EH (cell line): ENCODE measurements at places on chromosomes 4 and X.

DNA sequence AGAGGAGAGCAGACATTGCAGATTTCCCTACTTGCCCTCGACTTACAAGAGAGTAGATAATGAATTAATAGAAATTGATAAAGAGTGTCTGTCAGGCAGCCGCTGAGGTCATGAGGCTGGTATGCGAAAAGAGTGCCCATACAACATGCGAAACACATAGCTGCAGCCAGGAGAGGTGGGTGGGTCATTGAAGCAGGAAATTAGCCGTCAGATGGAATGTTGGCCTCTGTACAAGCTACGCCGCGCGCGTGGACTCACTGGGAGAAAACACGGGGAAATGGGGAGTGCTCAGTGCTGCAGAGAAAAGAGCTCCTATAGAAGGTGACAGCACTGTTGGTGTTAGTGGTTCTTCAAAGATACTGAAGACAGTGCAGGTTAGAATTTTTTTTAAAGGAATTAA is 125.1 kb downstream of the RAPGEF2 start:
- DNase-seq: peak; percentile 94

DNA sequence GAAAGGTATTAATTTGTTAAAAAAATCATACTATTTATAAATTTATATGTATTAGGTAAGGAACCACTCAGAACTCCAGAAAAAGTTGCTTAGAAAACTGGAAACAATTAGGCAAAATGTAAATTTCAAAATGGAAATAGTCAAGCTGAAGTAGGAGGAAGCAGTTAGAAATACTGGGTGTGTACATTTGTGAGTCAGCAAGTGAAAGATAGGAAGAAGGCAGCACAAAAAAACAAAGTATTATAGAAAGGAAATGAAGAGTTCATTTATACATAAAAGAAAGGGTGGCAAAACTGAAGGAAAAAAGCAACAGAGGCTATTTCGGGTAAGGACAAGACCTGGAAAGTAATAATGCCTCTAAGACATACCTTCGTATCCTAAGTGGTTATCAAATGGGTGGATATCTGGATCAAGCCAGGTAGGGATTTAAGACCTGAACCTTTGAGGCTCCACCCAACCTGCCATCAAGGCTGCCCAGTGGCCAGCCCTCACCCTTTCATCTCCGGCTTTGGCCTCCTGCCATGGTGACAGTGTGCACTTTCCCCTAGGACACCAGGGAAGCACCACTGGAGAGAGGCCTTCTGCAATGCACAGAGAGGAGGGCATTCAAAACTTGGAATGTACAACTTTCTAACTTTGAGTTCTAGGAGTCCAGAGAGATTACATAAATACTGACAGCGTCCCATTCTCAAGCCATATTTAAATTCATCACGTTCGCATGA is at the start of gene LRRC66:
LRRC66 (minus strand) TSS at position 428 of the 722 bp plus-strand sequence. CDS start 2,750 bp downstream, outside the sequence.
- DNase-seq: no peak

DNA sequence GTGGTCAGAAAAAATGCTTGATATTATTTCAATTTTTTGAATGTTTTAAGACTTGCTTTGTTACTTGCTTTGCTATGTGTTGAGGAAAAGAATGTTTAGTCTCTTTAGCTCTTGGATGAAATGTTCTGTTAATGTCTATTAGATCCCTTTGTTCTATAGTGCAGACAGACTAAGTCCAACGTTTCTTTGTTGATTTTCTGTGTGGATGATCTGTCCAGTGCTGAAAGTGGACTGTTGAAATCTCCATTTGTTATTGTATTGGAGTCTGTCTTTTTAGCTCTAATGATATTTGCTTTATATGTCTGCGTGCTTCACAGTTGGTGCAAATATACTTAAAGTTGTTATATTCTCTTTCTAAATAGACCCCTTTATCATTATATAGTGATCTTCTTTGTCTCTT is 220.6 kb downstream of the GUCY2F start:
- no peak for DNase-seq

GRCh38 chr4:15875663-15876460 is 62.7 kb downstream of the FGFBP1 start:
- DNase-seq: no peak

- peak; percentile 35 for DNase-seq
Measured at GRCh38 chr4:99572527-99573240, 1.9 kb upstream of the MTTP start.

DNA sequence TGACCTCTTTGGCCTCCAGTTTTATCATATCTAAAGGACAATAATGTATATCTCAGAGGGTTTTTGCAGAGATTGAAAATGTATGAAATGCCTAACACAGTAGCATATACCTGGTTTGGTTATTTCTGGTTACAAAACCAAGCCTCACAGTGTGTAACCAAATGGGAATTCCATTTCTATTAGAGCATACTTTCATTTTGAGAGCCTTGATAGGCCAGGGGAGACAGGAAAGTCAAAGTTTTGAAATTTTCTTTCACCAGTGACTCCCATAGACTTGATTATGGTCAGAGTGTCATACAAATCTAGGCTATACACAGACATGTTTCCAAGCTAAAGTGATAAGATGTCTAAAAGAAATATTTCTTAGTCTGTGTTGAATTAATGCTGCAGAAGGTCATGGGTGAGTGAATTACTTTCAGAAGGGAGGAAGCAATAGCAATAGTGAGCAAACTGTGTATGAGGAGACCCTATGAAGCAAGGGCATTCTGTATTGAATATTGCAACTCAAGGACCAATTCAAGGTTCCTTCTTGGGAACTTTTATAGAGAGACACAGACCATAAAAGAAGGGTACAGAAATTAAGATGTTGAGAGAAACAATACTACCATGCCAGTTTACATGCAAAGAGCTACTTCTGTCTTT is 151.1 kb downstream of the PDE5A start:
- DNase-seq: no peak

GRCh38 chr4:151418856-151419255 is 9.9 kb downstream of the FHIP1A start:
- DNase-seq: no peak

- DNase-seq: peak; percentile 18
Measured at GRCh38 chrX:151801980-151802379, 67.4 kb downstream of the CNGA2 start.

GRCh38 chr4:13524504-13525243 is 19.6 kb downstream of the NKX3-2 start:
- DNase-seq: peak; percentile 54

GRCh38 chrX:111507933-111508332 is 3.5 kb upstream of the SERTM2 start:
- no peak for DNase-seq

GRCh38 chrX:81110286-81110685 is 91.4 kb downstream of the HMGN5 start:
- DNase-seq: no peak

DNA sequence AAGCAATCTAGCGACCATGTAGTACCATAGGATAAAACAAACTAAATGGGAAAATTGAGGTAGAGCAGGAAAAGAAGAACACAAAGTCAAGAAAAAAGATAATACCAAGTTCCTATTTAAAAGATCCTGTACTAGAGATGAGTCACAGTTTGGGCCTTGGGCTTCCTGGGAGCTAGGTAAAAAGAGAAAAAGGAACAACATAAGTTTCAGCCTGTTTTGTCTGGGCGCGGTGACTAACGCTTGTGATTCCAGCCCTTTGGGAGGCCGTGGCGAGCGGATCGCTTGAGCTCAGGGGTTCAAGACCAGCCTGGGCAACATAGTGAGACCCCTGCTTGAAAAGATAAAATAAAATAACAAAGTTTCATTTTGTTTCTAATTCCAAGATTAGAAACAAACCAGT is 14.0 kb upstream of the TMEM156 start:
- peak; percentile 27 for DNase-seq

GRCh38 chr4:109733728-109734127 is 3.9 kb upstream of the PLA2G12A start:
- no peak for DNase-seq

- DNase-seq: no peak
Measured at GRCh38 chr4:6663596-6664393, 23.3 kb downstream of the MRFAP1 start.

- no peak for DNase-seq
Measured at GRCh38 chr4:22435652-22436051, 80.2 kb downstream of the ADGRA3 start.

GRCh38 chr4:114149-114548 is 10.2 kb upstream of the ZNF718 start:
- no peak for DNase-seq

- peak; percentile 97 for DNase-seq
Measured at GRCh38 chr4:147546349-147546748, 65.5 kb downstream of the EDNRA start.

DNA sequence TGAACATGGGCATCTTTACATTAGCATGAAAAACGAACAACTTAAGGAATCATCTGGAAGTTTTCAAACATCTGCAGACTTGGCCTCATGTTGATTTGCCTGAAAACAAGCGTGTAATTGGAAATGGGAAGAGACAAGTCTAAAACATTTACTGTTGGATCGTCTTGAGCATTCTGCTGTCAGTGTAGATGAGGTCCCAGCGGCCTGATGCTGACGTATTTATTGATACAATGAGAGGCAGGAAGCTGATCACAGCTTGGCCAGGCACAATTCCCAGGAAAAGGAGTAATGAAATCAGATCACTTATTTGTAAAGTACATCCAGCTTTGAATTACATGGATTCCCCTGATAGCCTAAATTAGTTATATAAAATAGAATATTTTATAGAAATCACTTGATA is 210.6 kb downstream of the CLCN4 start:
- no peak for DNase-seq

DNA sequence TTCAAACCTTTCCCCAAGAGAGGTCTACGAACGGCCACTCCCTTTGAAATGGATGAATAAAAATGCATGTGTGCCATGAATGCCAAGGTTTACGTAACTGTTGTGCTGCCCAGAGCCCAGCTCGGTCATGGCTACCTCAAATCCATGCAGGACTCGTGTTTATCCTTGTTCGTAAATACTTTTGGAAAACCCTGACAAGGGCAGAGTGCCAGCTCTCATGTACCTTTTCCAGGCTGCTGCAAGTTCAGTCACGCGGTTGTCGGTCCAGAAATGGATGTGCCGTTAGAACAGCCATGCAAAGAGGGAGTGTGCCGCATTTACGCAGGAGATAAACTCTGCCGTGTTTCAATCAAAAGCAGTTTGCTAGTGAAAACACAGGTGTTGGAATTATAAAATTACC is 123.4 kb downstream of the AMELX start:
- no peak for DNase-seq

- DNase-seq: no peak
Measured at GRCh38 chr4:142698552-142698951, 147.5 kb downstream of the INPP4B start.

GRCh38 chr4:147477439-147477838 is 3.5 kb upstream of the EDNRA start:
- DNase-seq: no peak

GRCh38 chr4:185958094-185958747 is 110.7 kb upstream of the TLR3 start:
- DNase-seq: no peak

DNA sequence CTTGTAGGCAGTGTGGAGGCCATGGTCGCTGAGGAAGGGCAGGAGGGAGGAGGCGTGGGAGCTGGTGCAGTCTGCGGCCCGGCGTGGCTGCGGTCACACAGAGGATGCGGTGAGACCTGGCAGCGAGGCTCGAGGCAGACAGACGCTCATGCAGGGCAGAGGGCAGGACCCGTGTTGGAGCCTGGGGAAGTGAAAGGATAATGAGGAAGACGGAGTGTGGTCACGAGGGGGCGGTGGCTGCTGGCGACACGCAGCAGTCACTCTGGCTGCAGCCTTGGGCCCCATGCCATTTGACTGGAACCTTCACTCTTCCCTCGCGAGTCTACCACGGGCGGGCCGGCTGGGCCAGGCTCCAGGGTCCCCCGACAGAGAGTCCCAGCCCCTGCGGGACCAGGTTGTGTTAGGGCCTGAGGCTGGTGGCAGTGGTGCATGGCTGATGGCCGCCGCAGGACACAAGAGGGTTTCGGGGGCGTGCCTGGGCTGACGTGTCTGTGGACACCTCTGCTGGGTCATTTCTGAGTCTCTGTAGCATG is 68.8 kb upstream of the HGFAC start:
- DNase-seq: no peak

DNA sequence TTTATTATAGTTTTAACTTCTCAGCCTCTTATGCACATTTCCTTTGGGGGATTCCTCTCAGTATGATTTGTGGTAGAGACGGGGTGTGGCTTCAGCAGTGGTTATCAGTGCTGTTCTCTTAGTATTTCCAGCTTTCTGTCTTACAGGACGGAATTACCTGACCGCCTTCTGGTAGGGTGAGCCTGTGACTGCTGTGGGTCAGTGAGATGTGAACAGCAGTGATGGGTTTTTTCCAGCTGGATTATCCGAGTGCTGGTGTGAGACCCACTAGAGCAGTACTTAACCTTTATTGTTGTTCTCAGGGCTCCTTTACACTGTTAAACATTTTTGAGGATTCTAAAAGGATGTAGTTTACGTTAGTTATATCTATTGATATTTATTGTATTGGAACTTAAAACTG is 135.2 kb downstream of the SLIT2 start:
- no peak for DNase-seq

DNA sequence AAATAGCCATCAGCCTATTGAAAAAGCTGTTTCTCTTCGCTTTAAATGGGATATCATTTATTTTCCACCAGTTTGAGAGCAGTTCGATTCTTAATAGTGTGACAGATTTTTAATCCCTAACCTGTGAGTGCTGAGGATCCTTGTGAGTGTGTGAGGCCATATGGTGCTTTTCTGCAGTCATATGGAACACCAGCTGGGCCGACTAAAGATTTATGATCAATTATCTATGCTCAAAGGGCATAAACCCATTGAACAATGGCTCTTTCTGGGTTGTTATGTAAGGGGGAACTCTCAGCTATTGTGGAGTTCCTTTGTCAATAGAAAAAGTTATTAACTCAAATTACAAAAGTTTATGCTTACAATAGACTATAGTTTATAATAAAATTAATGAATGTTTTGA is 1003.6 kb downstream of the FAT4 start:
- DNase-seq: no peak

DNA sequence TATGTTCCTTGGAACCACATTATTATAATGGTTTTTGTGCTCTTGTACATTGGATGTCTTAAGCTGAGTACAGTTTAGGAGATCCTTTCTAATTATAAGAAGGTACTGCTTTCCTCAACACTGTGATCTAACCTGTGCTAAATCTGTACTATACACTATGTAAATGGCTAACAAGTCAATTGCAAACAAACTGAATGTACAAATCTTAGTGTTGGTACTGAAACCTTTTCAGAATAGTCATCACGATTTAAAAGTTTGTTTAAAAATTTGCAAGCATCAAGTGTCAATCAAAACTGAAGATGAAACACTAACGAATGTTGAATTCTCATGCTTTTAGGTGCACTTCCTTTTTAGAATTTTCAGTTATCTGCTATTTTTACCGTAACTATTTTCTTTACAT is 2090.4 kb upstream of the TENM3 start:
- no peak for DNase-seq

GRCh38 chrX:85977218-85977617 is 70.1 kb downstream of the CHM start:
- no peak for DNase-seq

DNA sequence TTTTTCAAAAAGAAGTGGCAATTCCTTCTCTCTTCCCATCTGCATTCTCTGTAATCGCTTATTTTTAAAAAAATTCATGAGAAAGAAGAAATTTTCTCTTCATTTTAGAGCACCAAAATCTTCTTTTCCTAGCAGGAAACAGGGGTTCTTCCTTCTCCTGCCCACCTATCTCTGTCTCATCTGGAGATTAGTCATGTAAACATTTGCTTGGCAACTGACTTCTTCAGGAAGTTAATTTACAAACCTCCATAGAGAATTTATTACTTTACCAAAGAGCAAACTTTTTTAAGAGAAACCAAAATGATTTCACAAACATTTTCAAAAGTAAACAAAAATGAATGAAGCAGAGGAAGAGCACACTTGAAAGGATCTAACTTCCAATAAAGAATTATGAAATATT is 13.5 kb downstream of the TTC29 start:
- peak; percentile 11 for DNase-seq

GRCh38 chr4:182799515-182800215 is 117.5 kb downstream of the DCTD start:
- no peak for DNase-seq
